ENCODE measurements at places on chromosomes 2 and 18. TPM values are rescaled to one million over a fixed set of nuclear protein-coding genes. Genes with fewer than 3 reads are reported as not detected.
A peak's percentile ranks its signal among the peaks of the same experiment; 100 is the strongest.

Gene DPP4
- 1.2 TPM for total RNA-seq

DNA sequence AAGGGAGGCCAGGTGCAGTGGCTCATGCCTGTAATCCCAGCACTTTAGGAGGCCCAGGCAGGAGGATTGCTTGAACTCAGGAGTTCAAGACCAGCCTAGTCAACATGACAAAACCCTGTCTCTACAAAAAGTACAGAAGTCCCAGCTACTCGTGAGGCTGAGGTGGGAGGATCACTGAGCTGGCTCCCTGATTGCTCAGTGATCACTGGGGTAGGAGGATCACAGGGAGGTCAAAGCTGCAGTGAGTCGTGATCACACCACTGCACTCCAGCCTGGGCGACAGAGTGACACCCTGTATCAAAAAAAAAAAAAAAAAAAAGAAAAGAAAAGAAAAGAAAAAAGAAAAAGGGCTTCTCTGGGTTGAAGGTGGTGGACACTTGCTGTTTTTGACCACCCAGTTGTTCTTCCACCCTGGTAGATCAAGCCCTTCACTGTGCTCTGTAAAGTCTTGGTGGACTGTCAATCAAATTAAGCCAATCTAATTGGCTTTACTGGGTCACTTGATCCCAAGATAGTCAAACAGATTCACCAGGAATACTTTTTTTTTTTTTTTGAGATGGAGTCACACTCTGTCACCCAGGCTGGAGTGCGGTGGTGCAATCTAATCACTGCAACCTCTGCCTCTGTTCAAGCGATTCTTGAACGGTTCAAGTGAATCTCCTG, 191.6 kb downstream of the AGPS start:
- DNase-seq, result no peak

- no peak for DNase-seq
Observed at GRCh38 chr2:126877861-126878565, 20.7 kb upstream of the TEX51 start.

DNA sequence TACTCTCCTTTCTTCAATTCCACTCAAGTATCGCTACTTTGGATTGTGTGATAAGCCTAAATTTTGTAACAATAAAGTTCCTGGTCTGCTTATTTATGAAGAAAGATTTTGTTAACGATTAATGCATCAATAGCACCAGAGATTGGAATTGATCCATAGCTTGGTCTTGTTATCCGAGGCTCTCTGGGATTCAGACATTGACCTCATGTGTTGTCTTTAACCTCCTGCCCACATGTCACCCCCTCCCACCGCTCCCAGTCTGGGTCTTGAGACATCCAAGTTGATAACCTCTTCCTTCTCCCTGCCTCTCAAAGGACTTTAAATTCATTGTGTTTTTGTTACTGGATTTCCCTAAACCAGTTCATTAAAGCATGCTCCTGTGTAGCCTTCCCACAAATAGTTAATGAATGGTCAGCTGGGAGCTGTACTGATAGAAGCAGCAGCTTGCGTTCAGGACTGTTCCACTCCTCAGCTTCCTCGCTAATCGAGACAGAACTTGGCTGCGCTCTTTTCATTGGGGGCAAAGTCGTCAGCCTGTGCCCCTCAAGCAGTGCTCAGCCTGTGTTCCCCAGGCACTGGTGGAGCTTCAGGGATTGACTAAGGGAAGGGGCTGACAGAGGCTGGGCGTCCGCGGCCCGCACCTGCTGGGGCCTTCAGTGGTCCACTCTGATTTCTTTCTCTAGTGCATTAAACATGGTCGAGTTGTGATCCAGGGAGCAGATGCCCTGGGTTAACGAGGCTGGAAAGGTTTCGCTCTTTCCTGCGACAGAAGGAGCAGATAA, 18.9 kb downstream of the ASB1 start:
- DNase-seq, result no peak

GRCh38 chr2:38170067-38170466, 94.1 kb upstream of the CYP1B1 start:
- DNase-seq, result no peak

DNA sequence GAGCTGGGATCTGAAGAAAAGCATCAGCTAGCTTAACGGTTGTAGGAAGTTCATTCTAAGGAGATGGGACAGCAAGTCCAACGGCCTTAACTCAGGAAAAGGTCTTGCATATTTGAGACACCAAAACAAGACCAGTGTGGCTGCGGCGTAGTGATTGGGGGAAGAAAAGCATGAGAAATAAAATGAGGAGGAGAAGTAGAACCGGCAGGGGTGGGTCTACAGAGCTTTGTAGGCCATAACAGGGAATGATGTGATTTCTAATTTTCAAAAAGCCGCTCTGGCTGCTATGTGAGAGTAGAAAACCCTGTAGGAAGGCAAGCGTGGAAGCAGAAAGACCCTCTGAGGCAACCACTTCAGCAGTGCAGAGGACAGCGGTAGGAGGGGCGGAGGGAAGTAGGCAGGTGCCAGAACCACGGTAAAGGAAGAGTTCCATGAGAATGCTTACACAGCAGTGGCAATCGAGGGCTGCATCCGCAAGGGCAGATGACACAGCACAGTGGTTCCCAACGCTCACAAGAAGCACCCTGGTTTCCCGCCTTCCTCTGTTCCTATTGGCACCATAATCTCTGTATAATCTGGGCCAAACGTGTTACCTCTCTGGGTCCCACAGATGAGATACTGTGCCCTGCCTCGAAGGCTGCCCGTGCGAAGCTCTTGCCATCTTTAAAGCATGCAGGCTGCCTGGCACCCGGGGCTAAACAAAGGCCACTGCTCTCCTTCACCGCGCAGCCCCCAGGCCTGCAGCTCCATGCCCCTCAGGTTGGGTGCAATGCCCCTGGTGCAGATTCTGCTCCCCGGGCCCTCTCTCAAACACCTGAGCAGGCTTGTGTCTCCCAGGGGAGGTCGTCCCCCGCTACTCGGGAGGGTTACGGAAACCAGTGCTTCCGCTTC, 795 bp downstream of the ANKRD39 start:
- no peak for DNase-seq

DNA sequence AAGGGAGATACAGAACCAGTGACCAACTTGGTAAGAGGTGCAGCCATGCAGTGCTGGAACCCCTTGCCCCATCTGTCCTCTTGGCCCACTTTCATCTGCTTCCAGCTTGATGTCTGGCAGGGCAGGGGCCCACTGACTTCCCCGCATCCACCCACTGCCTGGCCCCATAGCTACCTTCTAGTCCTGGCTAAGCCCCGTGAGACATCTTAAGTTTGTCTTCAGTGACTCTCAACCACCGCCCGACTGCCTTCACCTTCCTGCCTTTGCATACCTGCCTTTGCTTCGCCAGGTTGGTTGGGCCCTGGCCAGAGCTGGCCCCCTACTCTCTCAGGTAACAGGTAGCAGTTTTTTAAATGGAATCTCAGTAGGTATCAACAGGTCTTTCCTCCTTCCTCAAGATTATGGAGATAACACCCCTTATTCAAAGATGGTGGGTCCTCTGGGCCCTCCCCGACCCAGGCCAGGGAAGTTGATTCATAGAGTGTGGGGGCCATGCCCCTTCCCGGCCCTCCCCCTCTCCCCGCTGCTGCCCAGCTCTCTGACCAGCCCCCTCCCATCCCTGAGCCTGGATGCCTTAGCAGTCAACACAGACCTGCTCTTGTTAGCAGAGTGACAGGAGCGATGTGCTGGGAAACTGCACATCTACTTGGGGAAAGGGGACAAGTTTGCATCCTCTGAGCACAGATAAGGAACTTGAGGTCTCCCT, 2.8 kb downstream of the ARID5A start:
- DNase-seq, result no peak

GRCh38 chr2:182824767-182825158, 41.7 kb downstream of the FRZB start:
- DNase-seq, result no peak

GRCh38 chr2:138090330-138090729, 126.1 kb downstream of the HNMT start:
- DNase-seq, result no peak

DNA sequence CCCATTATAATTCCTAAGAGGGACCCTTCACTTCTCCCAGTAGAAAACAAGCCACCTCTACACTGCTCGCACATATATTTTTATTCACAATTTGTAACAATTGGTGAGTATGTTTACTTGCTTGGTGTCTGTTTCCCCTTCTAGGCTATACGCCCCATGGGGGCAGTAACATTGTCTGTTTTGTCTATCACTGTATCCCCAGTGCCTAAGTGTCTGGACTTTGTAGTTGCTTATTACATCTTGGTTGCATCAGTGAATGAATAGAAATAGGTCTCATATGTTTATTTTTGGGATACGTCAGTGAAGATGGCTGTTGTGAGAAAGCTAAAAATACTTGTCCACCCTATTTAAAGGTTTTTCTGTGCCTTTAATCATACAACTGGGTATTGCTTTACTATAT, 87.4 kb upstream of the ITGB6 start:
- no peak for DNase-seq

Gene DYNC1I2
- 57.6 TPM for total RNA-seq

GRCh38 chr18:3463051-3463450, 13.1 kb downstream of the TGIF1 start:
- no peak for DNase-seq

DNA sequence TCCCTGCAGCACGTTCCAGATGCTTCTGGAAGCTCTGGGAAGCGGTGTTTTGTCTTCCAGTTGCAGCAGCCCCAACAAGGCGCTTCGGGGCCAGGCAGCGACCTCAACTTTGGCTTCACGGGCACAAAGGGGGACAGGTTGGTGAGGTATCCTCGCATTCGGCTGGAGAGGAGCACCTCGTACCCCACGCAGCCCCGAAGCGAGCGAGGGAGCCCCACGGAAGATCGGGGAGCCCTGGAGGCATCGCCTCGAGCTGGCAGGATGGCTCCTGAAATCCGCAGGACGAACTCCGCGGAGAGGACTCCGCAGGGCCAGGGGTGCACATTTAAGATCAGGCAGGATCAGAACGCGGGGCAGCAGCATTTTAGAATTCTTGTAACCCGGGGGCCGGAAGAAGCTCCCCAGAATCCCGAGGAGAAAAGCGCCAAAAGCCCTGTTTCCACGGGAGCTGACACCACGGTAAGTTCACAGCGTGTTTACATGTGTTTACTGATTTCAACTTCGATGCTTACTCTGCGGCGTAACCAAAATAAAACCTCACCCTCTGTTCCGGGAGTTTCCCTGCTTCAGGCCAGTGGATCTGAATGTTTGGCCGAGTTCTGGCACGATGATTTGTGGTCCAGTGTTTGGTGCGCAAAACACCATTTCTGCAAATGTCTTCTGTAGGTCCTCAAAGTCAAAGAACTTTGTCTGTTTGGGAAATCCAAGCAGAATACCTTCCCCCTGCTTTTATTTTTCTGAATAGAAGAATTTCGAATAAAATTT, 212.5 kb downstream of the NEDD4L start:
- DNase-seq, result no peak

GRCh38 chr2:109396202-109397180, 217.3 kb downstream of the SEPTIN10 start:
- DNase-seq, result no peak

DNA sequence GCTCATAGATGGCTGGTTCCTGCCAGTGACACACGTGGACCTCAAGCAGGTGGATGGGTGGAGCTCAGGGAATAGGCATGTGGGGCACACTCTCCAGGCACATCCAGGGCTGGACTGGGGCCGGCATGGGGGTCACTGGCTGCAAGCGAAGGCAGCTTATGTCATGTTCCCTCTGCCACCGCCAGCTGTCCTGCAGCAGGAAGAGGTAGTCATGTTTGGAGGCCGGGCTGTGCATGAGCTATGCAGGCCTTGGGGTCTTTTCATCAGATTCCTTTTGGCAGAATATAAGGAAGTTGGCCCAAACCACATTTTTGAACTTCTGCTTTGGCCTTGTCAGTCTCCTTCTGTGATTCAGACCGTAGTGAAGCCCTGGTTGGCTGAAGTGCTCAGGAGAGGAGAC, 61.5 kb downstream of the AGAP1 start:
- DNase-seq, result no peak

- DNase-seq, result no peak
Observed at GRCh38 chr2:158394453-158394852, 62.1 kb downstream of the CCDC148 start.

DNA sequence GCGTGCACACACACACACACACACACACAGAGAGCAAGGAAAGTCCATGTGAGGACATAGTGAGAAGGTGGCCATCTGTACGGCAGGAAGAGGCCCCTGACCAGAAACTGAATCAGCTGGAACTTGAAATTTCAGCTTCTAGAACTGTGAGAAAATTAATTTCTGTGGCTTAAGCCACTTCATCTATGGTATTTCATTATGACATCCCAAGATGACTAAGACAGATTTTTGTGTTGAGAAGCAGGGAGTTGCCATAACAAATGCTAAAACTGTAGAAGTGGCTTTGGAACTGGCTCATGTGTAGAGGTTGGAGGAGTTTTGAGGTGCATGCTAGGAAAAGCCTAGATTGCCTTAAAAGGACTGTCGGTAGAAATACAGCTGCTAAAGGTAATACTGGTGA, 63.4 kb upstream of the ZBTB7C start:
- no peak for DNase-seq

Gene FOXI3
- not detected for total RNA-seq

GRCh38 chr18:2240311-2240705, 331.0 kb downstream of the METTL4 start:
- DNase-seq, result no peak

- DNase-seq, result no peak
Observed at GRCh38 chr2:233356546-233357308, 2.4 kb downstream of the DGKD start.

DNA sequence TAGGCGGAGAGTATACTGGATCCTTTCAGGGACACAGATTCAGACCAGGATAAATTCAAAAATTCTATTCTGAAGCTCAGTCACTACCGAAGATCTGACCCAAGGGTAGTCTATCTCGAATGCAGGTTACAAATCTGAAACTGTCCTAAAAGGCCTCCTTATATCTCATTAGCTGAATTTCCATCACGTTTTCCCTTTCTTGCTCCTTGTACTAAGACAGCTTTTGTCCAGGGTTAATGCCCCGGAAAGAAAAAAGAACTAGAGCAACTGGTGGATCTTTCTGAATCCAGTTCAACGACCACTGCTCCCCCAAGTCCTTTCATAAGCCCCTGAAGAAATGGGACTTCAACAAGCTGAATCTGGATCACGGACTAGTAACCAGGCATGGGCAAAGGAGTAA, 97.5 kb upstream of the CCDC85A start:
- DNase-seq, result no peak

Gene NMUR1
- not detected for total RNA-seq

- peak; percentile 3 for DNase-seq
Observed at GRCh38 chr18:36499938-36500337, 202.4 kb downstream of the FHOD3 start.

Gene KATNAL2
- total RNA-seq, result 3.1 TPM

GRCh38 chr18:38851526-38851925, 1285.9 kb upstream of the CELF4 start:
- no peak for DNase-seq

DNA sequence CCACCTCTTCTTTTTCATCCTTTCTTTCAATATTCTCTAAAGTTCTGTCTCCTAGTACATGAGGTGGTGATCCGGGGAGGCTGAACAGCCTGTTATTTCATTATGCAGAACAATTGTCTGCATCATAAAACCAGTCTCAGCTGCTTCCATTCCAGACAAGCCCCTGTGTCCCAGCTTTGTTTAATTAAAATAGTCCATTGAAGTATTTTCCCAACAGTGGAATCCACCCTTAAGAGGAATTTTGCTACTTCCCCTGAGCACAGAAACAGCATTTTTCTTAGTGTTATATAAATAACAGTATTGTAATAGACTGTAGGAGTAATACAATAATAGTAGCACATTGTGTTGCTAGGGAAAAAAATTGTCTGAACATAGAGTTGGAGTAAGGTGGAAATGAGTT, 395.4 kb upstream of the TCF4 start:
- no peak for DNase-seq

- DNase-seq, result no peak
Observed at GRCh38 chr2:144159240-144159639, 360.7 kb downstream of the ZEB2 start.

Gene PARD6G
- not detected for total RNA-seq
